ENCODE measurements at places on chromosomes 6 and 20. TPM values are rescaled to one million over a fixed set of nuclear protein-coding genes. Genes with fewer than 3 reads are reported as not detected.

GRCh38 chr20:1858871-1859270 is 36.3 kb upstream of the SIRPA start:
- no peaks in the 10 kb centered on the region for H3K36me3 ChIP-seq
- no peaks in the 10 kb centered on the region for H3K27me3 ChIP-seq
- DNase-seq = no peak
- peaks cover 46% of the 10 kb centered on the region for H3K4me1 ChIP-seq

DNA sequence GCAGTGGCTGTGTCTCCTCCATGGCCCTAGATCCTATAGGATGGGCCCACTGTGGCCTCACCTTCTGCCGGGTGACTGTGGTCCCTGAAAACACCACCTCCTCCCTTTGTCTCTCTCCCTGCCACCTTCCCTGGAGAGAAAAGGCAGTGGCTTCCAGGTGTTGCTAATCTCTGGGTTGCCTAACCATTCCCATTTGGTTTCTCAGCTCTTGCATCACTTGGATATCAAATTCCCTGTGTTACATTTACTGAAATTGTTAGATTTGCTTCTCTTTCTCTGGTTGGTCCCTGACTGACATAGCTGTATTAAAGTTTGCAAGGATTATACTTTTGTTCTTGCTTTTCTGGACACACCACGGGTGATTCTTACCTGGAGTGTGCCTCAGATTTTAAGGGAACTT is 9.3 kb upstream of the ZFP64 start:
- no peak overlapping the region for H3K4me3 ChIP-seq
- no peaks in the 10 kb centered on the region for H3K4me1 ChIP-seq
- DNase-seq = no peak
- no peak overlapping the region for H3K27ac ChIP-seq
- H3K36me3 ChIP-seq = no peaks in the 10 kb centered on the region

- no peak overlapping the region for H3K27ac ChIP-seq
- DNase-seq = no peak
- H3K4me3 ChIP-seq = no peak overlapping the region
- no peaks in the 10 kb centered on the region for H3K4me1 ChIP-seq
- no peaks in the 10 kb centered on the region for H3K36me3 ChIP-seq
- H3K27me3 ChIP-seq = no peaks in the 10 kb centered on the region
Observed at GRCh38 chr6:159919011-159919511, 28.3 kb downstream of the MAS1 start.

HDGFL1 gene
- not detected for total RNA-seq

- peaks cover 25% of the 10 kb centered on the region for H3K4me1 ChIP-seq
- H3K27me3 ChIP-seq = no peaks in the 10 kb centered on the region
- H3K27ac ChIP-seq = no peak overlapping the region
Observed at GRCh38 chr20:63982937-63983336, 2.0 kb downstream of the PRPF6 start.

DNA sequence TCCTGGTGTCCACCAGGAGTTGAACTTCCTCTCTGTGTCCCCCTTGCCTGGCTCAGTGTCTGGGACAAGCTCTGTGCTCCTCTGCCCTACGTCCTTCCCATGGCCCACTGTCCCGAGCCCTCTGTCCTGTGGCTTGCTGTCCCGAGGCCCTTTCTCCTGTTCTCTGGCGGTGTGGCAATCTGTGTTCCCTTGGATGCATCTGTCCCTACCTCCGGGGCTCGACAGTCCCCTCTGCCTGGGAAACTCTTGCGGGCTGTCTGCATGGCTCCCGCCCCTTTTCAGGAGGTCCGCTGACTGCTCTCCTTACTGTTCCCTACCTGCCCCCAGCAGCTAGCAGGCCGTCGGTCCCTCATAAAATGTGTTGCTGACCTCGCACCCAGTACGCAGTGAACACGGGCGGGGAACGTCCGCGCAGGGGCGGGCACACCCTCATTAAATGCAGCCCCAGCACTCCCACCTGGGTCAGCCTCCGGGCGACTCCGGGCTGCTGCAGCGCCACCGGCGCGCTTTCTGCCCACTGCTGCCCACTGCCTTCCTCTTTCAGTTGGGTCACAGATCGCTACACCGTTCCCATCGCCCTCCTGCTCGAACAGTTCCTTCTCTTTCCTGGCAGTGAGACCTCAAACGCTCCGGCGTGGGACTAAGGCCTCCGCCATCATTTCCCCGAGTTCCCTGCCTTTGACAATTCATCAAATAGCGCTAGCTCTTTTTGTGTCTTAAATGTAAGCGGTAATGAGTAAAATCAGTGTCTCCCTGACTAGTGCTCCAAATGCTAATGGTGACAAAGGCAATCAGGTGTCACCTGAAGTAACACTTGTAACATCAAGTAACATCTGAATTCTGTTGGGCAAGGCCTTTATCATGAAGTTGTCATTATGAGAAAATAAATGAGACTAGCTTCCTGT is 60.5 kb downstream of the RSPH3 start:
- peak overlapping the region; percentile 33 for H3K27ac ChIP-seq
- no peaks in the 10 kb centered on the region for H3K4me1 ChIP-seq
- H3K4me3 ChIP-seq = peak overlapping the region; percentile 27
- DNase-seq = no peak
- H3K27me3 ChIP-seq = no peaks in the 10 kb centered on the region

- no peak overlapping the region for H3K27ac ChIP-seq
- no peaks in the 10 kb centered on the region for H3K27me3 ChIP-seq
- no peaks in the 10 kb centered on the region for H3K36me3 ChIP-seq
- no peaks in the 10 kb centered on the region for H3K4me1 ChIP-seq
Observed at GRCh38 chr6:40506954-40507353, 80.2 kb downstream of the LRFN2 start.

DNA sequence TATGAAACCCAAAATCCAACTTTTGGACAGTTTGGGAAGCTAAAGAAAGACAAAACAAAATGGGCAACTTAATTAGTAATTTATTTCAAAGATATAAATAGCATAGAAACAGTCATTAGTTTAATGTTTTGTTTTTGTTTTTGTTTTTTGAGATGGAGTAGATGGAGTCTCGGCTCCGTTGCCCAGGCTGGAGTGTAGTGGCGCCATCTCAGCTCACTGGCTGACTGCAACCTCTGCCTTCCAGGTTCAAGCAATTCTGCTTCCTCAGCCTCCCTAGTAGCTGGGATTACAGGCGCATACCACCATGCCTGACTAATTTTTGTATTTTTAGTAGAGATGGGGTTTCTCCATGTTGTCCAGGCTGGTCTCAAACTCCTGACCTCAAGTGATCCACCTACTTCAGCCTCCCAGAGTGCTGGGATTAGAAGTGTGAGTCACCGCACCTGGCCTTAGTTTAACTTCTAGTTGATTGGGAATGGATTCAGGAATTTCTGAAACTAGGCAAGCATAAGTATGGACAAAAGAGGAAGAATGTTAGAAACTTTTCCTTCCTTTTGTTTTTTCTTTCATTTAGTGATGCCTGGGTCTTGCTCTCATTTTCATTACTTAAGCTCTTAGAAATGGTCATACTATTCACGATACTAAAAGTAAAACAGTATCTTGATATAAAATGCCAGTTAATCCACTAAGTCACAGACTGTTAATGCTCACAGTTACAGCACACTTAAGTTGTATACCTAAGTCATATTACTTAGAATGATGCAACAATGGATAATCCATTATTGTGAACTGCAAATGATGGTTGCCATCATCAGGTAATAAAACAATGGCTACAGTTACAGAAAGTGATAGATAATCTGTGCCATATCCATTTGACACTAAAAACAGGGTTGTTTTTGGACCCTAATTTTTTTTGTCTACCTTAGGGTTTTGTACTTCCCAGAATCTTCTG is 8.2 kb downstream of the SENP6 start:
- H3K4me3 ChIP-seq = no peak overlapping the region
- no peaks in the 10 kb centered on the region for H3K36me3 ChIP-seq
- H3K4me1 ChIP-seq = no peaks in the 10 kb centered on the region
- H3K27me3 ChIP-seq = no peaks in the 10 kb centered on the region
- no peak for DNase-seq
- no peak overlapping the region for H3K27ac ChIP-seq

PLCB4 gene
- 3.0 TPM for total RNA-seq

CYP24A1 gene
- total RNA-seq = 3.6 TPM

GRCh38 chr6:30719356-30719755 is 796 bp upstream of the TUBB start:
- no peaks in the 10 kb centered on the region for H3K27me3 ChIP-seq
- H3K27ac ChIP-seq = peak overlapping the region; percentile 85
- peaks cover 13% of the 10 kb centered on the region for H3K4me1 ChIP-seq
- H3K4me3 ChIP-seq = peak overlapping the region; percentile 89
- DNase-seq = no peak
- peaks cover 4% of the 10 kb centered on the region for H3K36me3 ChIP-seq

DNA sequence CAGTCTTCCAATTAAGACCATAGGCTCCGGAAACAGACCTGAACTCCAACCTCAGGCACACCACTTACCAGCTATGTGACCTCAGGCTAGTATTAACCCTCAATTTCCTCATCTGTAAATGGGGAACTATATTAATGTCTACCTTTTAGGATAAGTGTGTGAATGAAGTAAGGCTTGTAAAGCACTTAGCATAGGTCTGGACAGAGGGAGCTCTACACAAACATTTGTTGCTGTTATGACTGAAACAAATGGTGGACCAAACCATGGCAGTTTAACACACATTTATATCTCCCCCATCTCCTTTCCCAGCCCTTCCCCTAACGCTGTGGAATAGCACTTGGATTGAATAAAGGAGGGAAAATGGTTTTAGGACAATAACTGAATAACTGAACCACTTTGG is 48.7 kb downstream of the TSHZ2 start:
- H3K4me1 ChIP-seq = no peaks in the 10 kb centered on the region
- H3K27me3 ChIP-seq = no peaks in the 10 kb centered on the region
- H3K4me3 ChIP-seq = no peak overlapping the region
- H3K36me3 ChIP-seq = no peaks in the 10 kb centered on the region

ZSCAN23 gene
- total RNA-seq = not detected

DNA sequence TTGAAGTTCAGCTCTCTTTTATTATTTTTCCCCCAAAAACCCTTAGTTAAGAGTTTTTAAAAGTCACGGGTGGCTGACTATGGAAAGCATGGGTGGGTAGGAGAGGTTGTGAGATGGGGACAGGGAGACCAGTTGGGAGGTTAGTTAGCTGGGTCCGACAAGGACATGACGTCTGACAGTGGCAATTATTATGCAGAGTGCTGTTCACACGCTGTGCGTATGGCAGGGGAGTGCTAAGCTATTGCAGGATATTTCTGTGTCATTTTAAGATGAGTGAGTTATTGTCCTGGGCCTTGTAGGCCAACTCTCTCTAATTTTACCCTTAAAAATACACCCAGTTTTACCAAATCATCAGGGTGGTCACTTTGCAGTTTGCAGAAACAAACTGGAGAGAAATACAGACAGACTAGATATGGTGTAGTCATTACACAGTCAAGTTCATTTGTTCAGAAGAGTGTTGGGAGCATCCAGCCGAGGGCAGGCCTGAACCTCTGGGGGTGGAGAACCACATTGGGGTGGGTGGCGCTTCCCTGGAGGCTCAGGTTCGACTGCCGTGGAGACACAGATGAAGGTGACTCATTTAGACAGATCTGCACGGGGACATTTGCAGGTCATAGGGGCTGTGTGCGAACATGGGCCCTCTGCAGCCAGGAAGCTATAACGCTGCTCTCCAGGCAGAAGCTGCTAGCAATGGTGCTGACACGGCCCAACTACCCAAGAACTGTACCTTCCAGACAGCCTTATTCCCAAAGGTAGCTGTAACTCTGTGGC is 307.6 kb downstream of the QKI start:
- H3K27me3 ChIP-seq = no peaks in the 10 kb centered on the region
- H3K4me1 ChIP-seq = no peaks in the 10 kb centered on the region
- DNase-seq = no peak
- no peak overlapping the region for H3K4me3 ChIP-seq
- H3K27ac ChIP-seq = no peak overlapping the region
- no peaks in the 10 kb centered on the region for H3K36me3 ChIP-seq

DEK gene
- total RNA-seq = 171 TPM

RAB32 gene
- 9.0 TPM for total RNA-seq

DNA sequence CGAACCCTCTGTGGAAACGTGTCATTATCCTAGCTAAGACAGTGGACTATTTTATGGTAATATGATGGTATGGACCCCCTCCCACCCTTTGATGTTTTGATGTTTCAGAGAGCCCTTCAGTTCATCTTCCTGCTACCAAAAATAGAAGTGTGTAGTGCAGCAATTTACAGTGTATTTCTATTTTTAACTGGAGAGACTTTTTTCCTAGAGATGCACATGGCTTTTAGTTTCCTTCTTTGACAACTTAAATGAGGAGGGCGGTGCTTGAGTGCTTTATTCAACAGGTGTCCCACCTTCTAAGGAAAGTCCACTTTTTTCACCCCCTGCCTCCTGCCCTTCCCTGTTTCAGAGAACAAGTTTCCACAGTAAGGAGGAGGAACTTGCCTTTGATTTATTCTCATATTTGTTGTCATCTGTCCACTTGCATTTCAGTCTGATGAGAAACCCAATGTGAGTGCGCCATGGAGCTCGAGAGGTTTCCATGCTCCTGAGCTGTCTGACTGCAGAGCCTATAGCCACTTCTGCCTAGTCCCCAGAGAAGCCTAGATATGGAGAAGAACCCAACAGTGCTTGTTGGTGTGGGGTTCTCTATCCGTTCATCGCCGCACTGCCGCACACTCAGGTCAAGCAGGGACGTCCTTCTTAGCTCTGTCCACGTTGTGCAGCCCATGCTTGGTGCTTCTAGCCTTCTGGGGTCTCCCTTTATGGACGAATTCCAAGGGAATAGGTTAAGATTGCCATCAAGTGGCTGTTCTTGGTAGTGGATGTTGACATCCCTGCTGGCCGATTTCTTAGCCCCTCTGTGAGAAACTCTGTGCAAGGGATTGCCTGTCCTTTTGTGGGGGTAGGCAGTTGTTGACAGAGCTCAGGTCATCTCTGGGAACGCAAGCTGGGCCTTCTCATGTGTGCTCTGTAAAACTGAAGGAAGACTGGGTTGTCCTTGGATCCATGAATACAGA is 144.2 kb downstream of the JARID2 start:
- no peak overlapping the region for H3K4me3 ChIP-seq
- no peaks in the 10 kb centered on the region for H3K4me1 ChIP-seq
- DNase-seq = peak; percentile 52
- H3K36me3 ChIP-seq = no peaks in the 10 kb centered on the region
- peak overlapping the region; percentile 46 for H3K27ac ChIP-seq

GRCh38 chr6:11210386-11211138 is 21.9 kb downstream of the NEDD9 start:
- peaks cover 23% of the 10 kb centered on the region for H3K4me1 ChIP-seq
- DNase-seq = no peak
- no peak overlapping the region for H3K4me3 ChIP-seq
- H3K27me3 ChIP-seq = no peaks in the 10 kb centered on the region
- no peaks in the 10 kb centered on the region for H3K36me3 ChIP-seq

Measured in Caco-2 (cell line).